ENCODE measurements at places on chromosomes 1 and 21. TPM values are rescaled to one million over a fixed set of nuclear protein-coding genes. Genes with fewer than 3 reads are reported as not detected.

GRCh38 chr1:221416723-221417122 lies 325.2 kb downstream of the DUSP10 start:
- peak; percentile 56 for DNase-seq

DNA sequence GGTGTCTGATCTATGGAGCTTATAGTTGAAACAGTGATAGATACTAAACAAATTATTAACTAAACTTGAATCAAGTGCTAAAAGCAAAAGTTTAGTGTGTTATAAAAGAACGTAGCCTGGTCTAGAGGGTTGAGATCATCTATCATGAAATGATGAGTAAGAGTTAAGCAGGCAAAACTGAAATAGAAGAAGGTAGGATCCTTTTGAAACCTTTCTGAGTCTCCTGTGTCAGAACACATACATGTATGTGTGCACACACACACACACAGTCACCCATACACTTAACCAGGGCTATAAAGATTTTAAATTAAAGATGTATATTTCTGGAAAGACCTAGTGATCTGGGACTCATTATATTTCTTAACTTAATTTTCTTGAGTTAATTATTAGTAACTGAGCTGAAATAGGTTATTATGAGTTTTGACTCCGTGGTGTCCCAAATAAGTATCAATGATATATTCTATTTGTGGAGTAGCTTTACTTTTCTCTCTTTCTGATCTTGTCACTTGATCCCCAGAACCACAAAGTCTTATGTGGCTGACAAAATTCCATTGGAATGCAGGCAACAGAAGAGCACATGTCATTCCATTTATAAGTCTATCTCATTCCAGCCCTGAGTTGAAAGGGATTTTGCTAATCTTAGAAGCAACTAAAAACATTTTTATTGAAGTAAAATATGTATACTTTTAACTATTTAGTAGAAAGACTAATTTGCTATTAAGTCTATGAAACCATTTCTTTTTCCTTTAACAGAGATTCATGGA lies 70.7 kb downstream of the PRRX1 start:
- no peak for DNase-seq

DNA sequence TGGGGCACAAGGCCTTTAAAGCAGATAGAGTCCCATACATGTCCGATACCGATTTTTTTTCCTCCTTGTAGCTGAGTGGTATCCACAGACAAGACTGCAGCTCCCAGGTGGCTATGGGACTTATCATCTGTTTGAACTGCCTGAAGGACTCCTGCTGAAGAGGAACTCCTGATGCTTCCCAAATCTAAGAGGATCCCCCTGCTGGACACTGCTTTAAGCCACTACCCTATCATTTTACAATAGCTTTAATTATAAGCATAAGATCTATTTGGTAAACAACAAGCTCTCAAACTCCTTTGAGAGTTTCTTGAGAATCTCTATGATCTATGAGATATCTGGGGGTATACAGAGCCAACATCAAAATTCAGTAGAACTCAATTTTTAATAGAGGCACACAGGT lies 11.7 kb downstream of the NDC1 start:
- peak; percentile 13 for DNase-seq

- DNase-seq: no peak
Observed at GRCh38 chr21:42568866-42569731, 55.4 kb downstream of the SLC37A1 start.

- DNase-seq: peak; percentile 93
Observed at GRCh38 chr1:42940851-42941639, 17.6 kb downstream of the SLC2A1 start.

DNA sequence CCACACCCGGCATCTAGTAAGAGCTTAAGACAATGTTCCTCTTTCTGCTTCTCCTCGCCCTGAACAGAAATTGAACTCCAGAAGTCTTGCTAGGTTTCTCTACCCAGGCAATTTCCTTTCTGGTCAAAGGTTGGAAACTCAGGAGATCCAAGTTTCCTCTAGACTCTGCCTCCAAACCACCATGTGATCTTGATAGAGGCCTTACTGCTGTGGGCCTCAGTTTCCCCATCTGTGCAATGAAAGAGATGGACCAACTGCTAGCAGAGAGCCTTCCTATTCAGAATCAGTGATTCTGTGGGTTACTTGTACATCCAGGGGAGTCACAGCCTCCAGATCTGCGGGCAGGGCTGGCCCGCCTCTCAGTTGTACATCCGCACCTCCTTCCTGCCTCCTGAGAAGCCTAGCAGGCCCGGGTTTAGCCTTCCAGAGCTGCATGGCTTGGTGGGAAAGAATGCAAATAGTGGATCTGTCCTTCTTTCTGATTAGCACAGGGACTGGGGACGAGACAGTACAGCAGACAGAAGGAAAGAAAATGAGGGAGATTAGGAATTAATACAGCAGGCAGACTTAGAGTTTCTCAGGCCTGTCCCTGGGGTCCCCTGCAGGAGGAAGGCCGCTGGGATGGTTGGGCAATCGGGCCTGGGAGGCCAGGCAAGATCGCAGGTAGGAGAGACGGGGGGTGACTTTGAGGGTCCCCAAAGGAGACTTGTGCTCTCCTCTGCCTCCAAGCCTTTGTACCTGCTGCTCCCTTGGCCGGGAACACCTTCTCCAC lies 83.9 kb downstream of the PAX7 start:
- no peak for DNase-seq

DNA sequence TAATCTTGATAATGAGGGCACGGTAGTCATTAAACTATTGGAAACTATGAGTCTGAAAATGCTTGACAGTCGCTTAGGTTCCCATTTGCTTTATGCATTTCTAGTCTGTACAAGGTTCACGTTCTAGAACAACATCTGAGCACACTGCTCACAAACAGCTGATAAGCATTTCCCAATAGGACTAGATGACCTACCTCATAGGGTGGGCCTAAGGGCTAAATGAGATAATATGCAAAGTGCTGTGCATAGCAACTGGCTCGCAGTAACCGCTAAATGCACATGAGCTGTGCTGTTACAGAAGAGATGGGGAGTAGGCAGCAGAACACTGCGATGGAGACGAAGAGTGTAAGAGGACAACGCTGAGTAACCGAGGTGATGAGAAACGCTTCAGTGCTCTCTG lies 628.0 kb downstream of the SMYD3 start:
- DNase-seq: no peak

GRCh38 chr1:22154626-22155025 lies 11.7 kb upstream of the WNT4 start:
- DNase-seq: no peak

DNA sequence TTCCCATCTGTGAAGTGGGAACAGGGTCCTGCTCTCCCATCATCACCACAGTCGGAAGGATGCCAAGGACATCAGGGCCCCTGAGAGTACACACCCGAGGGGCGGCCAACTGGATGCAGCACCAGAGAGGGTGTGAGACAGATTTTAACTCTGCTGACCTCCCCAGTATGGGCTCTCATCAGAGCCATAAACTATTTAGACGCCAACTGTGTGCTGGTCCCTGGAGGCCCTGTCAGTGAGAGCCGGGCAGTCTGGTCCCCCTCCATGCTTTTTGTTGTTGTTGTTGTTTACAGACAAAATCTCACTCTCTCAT lies 1.7 kb downstream of the FGR start:
- no peak for DNase-seq

DNA sequence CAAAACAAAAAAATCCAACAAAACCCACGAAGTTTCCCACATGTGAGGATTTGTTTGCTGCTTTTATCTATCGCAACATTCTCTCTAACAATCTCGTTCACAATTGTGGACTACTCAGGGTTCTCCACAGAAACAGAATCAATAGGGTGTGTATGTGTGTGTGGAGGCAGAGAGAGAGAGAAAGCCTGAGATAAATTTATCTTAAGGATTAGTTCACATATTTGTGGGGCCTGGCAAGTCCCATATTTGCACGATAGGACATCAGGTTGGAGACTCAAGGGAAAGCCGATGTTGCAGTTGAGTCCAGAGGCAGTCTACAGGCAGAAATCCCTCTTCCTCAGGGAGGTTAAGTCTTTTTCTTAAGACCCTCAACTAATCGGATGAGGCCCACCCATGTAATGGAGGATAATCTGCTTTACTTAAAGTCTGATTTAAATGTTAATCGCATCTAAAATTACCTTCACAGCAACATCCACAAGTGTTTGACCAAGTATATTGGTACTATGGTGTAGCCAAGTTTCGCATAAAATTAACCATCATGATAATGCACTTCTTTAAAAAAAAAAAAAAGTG lies 31.7 kb downstream of the ADAMTS1 start:
- no peak for DNase-seq

- DNase-seq: peak; percentile 55
Observed at GRCh38 chr21:34936883-34937563, 112.1 kb downstream of the RUNX1 start.

Gene GRHL3
- total RNA-seq: 49.8 TPM

Gene LCE1E
- total RNA-seq: not detected

Gene S100A11
- 151 TPM for total RNA-seq

All from bronchial epithelial cell (primary cell).